ENCODE measurements at places on chromosomes 2 and 18. TPM values are rescaled to one million over a fixed set of nuclear protein-coding genes. Genes with fewer than 3 reads are reported as not detected.
A peak's percentile ranks its signal among the peaks of the same experiment; 100 is the strongest.

The DLGAP1 gene
- not detected for total RNA-seq

DNA sequence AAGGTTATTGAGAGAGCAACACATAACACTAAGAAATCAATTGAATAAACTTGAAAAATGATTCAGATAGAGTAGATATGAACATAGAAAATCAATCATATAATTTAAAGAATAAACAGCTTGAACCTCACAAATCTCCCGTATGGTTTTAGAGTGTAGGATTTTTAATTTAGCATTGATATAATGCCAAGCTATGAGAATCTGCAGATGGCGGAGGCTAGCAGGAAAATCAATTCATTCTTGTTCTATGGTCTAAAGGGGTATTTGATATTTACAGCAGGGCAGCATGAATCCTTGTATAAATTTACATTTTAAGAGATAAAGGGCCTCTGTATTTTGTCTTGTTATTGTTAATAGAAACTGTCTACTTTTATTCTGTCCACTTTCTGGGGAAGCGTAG lies 797.0 kb downstream of the GALR1 start:
- no peak for DNase-seq

DNA sequence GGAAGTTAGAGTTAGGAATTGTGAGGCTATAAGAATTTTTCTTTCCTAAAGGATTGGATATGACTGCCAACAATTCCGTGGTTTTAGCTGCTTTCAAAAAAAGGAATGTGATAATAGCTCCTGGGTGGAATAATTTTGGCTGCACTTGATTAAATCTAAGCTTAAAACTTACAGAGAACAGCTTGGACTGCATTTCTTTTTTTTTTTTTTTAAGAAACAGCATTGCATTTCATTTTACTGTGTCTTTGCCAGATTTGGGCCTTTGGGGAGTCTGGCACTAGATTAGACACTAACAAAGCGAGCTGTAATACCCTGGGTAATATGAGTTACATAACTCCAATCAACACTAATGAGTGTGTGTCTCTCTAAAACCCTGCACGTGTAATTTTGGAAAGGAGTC lies 37.8 kb upstream of the ZNF397 start:
- DNase-seq, result peak; percentile 3

DNA sequence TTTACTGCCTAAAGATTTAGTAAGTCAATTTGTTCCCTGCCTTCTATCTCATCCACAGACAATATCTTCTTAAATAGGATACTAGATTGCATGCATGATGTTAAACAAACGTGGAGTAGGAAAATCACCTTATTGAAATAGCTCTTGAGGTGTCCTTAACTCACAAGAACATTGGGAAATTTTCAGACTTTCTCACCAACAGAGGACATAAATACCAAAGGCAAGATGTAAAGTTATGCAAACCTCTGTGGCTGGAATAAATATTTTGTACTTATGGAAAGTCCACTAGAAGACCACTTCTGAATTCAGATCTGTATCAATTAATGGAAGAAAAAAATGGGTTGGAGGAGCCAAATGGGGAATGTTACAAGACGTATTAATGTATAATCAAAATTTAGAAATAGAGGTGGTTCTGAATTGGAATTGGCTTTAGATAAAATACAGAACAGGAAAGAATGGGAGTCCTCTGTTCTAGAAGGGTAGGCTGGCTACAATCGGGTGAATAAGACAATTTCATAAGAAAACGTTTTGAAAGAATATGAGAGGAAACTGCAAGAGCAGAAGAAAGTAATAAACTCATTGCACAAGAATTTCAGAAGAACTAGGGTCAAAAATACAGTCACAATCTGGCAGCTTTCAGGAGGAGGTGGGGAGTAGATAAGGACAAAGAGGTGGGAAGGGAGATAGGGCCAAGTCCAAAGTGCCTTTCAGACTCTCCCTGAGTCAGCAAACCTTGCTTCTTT lies 69.3 kb upstream of the FN1 start:
- DNase-seq, result peak; percentile 7
